Frontal cortex (tissue), 4 donors: ENCODE measurements at places on chromosomes 1 and 21. TPM values are rescaled to one million over a fixed set of nuclear protein-coding genes. Genes with fewer than 3 reads are reported as not detected.

The ACOT11 gene
- total RNA-seq, result 1.2 TPM

The TNFSF4 gene
- total RNA-seq, result 0.41 TPM

- no peak for DNase-seq
Observed at GRCh38 chr21:38742580-38743260, 63.0 kb upstream of the ETS2 start.

GRCh38 chr1:201354151-201354900 lies 23.2 kb downstream of the TNNT2 start:
- no peak for DNase-seq

- no peak for DNase-seq
Observed at GRCh38 chr1:17950728-17951127, 156.9 kb upstream of the IGSF21 start.

DNA sequence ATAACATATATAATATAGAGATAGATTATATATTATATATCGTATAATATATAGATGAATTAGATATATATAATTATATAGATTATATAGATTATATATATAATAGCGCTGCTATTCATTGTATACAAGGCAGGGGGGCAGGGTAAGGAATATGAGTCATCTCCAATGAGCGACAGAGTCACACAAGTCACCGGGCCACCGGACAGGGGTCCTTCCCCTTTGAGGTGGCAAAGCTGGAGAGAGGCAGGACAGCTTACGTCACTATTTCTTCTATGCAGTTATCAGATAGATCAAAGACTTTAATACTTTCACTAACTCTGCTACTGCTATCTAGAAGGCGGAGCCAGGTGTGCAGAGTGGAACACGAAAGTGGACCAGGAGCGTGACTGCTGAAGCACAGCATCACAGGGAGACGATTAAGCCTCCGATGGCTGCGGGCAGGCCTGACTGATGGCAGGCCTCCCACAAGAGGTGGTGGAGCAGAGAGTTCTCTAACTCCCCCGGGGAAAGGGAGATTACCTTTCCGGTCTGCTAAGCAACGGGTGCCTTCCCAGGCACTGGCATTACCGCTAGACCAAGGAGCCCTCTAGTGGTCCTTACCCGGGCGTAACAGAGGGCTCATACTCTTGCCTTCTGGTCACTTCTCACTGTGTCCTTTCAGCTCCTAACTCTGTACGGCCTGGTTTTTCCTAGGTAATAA lies 2154.7 kb downstream of the MRPL39 start:
- DNase-seq, result no peak

- peak; percentile 81 for DNase-seq
Observed at GRCh38 chr1:40315239-40315794, 1.8 kb downstream of the COL9A2 start.

GRCh38 chr1:169110236-169110635 lies 3.7 kb downstream of the ATP1B1 start:
- DNase-seq, result no peak

DNA sequence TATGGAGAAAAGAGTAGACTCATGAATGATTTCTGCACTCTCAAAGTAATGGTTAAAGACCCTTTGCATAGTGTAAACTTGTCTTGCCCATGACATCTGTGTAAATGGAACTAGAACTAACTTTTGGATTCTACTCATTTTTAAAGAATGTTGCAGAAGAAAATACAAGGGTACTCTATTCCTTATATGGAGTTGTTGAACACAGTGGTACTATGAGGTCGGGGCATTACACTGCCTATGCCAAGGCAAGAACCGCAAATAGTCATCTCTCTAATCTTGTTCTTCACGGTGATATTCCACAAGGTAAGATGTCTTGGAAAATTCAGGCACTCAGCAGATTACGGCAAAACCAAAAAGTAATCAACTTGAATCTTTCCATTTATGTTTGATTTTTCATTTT lies 19.8 kb downstream of the CCT8 start:
- no peak for DNase-seq

DNA sequence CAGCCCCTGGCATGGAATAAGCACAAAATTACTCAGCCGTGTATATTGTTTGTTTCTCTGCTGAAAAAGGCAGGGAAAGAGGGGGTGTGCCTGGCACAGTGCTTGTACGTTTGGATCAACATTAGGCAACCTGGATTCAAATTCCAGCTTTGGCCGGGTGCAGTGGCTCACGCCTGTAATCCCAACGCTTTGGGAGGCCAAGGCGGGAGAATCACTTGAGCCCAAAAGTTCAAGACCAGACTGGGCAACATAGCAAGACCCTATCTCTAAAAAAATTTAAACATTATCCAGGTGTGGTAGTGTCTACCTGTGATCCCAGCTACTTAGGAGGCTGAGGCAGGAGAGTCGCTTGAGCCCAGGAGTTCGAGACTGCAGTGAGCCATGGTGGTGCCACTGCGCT lies 152.9 kb upstream of the TMEM51 start:
- DNase-seq, result no peak

- DNase-seq, result no peak
Observed at GRCh38 chr1:48069662-48070395, 72.6 kb upstream of the TRABD2B start.

DNA sequence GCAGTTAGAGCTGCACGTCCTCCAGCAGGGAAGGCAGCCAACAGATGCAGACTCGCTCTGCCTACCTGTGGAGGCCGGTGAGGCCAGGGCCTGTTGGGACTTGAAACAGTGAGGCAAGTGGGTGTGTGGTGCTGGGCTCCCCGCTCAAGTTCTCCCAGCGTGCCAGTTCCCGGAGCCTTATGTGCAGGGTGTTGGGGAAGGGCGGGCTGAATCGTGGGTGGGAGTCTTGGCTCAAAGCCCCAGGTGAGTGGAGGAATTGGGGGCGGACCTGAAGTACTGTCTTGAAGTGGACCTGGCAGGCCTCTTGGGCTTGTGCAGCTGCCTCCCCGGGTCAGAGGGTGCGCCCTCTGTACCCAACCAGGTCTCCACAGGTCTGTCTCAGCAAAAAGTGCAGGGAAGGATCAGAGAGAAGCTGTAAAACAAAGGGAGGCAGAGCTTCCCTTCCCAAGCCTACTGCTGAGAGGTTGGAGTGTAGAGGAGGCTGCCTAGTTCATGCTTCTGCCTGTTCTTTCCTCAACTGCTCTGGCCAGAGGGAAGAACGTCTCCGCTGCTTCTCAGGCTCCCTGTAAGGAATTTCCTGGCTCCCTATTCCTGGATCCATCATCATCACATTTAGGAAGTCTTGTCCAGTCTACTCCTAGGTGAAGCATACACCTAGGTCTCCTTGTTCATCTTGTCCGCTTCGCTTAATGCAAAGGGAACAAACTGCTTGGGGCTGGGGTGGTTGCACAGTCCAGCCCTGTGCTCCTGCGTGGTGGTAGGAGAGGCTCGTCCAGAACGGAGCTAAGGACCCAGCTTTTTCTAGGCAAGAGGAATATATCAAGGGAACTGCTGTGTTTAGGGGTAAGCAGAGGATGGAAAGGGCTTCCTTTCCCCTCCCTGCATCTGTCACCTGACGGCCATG lies 14.9 kb downstream of the UTP11 start:
- DNase-seq, result no peak

The KCNT2 gene
- total RNA-seq, result 28.1 TPM

GRCh38 chr1:204150702-204151551 lies 917 bp downstream of the ETNK2 start:
- no peak for DNase-seq

DNA sequence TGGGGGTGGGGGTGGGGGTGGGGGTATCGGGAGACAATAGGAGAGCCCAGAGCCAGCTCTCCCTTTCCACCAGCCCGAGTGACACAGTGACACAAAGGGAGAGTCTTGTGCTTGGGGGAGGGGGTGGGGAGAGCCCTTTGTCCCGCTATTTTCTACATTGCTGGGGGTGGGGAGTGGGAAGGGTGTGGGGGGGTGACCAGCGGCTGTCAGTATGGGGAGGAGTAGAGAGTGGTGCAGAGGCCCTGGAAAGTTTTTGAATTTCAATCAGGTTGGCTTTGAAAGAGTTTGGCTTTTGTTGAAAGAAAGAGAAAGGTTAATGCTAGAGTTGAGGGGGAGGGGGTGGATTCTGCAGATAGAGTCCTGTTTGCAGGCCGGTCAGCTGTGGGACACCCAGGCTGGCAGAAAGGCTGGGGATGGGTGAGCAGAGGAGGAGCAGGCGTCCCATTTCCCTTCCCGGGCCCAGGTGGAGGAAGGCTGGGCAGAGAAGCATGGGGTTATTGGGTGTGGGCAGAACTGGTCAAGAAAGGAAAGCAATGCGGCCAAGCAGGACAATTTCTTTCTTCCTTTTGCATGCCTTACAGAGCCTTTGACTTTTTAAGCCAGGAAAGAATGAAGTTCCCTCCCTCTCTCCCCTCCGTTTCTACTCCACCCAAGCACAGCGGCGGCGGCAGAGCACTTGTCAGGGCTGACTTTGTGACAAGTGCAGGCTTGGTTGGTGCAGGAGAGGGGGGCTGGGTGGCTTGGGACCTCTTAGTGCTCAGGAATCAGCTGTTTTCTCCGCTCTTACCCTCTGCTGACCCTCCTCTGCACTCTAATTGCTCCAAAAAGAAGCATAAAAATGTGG lies 96.2 kb downstream of the RNF220 start:
- peak; percentile 31 for DNase-seq

DNA sequence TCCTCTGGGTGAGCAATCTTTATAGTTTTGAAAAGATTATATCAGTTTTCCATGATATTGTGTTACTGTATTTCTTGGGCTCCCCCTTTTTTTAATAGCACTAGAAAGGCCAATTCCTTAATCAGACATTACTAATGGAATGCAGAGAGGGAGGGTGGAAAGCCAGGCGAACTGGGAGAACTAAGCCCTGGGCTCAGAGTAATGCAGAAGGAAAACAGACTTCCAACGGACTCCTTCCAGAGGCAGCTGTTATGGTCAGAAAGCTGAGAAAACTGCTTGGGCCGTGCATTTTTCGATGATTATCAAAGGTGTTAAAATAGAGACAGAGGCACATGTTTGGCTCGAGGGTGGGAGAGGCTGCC lies 206.3 kb downstream of the FOXD2 start:
- DNase-seq, result no peak

DNA sequence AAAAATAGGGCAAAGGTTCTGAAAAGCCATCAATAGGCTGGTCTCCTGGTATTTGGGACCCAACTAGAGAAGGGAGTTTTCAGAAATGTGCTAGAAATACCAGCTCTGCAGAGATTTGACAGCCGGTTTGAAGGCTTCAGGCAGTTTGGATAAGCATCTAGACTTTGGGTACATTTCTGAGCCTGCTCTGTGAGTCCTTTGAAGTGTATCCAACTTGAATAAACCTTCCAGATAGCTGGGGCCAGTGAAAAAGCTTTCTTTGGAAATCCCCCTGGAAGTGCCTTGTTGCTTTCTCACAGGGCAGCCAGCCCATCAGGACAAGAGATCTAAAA lies 6.4 kb upstream of the PEF1 start:
- no peak for DNase-seq

GRCh38 chr1:180793451-180793850 lies 119.2 kb upstream of the KIAA1614 start:
- DNase-seq, result no peak

The KRTAP20-2 gene
- total RNA-seq, result not detected

The OR2T33 gene
- not detected for total RNA-seq

The SLAMF9 gene
- total RNA-seq, result not detected

The CD52 gene
- total RNA-seq, result not detected

GRCh38 chr1:3471356-3472087 lies 17.1 kb downstream of the ARHGEF16 start:
- peak; percentile 85 for DNase-seq

DNA sequence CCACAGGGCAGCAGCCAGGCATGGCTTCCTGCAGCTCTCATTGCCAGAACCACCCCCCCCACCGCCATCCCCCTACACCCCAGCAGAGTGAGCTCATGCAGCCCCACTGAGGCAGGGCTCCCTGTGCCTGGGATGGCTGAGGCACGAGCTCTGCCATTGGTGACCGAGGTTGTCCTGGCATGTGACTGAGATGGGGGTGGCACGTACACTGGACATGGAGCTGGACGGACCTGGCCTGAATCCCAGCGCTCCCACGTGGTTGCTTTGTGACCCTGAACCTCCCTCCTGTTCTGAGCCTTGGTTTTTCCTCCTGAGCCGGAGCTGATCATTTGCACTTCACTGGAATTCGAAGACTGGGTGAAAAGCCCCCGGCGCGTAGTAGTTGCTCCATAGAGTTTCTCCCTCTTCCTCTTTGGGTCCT lies 28.3 kb downstream of the ALPL start:
- no peak for DNase-seq

DNA sequence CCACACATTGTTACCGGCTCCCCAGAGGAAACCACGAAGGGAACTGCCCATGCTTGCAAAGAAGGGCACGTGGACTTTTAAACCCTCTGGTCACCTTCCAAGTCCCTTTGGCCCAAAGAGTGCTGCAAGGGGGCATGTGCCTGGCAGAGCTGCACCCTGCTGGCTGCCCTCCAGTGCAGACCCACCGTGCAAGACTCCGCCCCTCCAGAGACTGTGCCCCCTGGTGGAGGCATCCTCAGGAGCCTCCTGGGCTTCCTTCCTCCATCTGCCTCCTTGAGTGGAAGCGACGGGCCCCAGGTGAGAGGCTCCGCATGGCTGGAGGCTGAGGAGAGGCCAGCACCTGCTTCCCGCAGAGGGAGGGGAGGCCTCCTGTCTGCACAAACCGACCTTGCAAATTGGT lies 100.6 kb downstream of the CRYAA start:
- DNase-seq, result no peak

DNA sequence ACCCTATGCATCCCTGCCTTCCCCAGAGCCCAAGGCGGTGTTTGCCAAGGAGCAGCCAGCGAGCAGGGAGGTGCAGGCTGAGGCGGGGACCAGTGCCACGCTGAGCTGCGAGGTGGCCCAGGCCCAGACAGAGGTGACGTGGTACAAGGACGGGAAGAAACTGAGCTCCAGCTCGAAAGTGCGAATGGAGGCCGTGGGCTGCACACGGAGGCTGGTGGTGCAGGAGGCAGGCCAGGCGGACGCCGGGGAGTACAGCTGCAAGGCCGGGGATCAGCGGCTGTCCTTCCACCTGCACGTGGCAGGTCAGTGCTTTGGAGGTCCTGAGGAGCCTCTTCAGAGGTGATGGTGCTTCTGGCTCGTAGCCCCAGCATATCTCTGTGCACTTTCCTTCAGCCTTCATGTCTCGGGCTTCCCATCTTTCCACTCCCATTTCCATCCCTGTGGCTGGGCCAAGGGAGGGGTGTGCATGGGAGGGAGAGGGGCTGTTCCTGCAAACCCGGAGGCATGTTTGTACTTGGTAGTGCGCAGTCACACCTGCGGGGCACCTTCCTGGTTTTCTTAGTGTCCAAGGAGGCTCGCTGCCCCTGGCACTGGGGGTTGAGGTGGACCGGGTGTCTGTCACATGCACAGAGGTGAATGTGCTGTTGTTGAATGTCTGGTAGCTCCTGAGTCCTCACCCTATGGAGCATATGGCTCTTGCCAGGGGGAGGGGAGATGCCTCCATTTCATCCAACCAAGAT lies 56.4 kb downstream of the OBSCN start:
- DNase-seq, result no peak

- DNase-seq, result no peak
Observed at GRCh38 chr1:239771550-239771949, 320.1 kb upstream of the FMN2 start.

The PLA2G2A gene
- total RNA-seq, result not detected

GRCh38 chr21:33255404-33255803 lies 10.8 kb upstream of the IL10RB start:
- no peak for DNase-seq

The PRDM15 gene
- 6.9 TPM for total RNA-seq

DNA sequence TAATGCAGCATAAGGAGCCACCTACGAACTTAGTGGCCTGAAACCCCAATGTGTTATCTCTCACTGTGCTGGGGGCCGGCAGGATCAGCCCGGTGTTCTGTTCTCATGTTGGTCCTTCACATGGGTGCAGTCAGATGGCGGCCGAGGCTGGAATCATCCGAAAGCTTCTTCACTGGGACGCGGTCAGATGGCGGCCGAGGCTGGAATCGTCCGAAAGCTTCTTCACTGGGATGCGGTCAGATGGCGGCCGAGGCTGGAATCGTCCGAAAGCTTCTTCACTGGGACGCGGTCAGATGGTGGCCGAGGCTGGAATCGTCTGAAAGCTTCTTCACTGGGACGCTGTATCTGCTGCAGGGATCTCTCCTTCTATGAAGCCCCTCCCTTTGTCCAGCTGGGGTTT lies 12.6 kb upstream of the PCBP3 start:
- DNase-seq, result no peak
